ENCODE measurements at places on chromosomes 16 and 17.

DNA sequence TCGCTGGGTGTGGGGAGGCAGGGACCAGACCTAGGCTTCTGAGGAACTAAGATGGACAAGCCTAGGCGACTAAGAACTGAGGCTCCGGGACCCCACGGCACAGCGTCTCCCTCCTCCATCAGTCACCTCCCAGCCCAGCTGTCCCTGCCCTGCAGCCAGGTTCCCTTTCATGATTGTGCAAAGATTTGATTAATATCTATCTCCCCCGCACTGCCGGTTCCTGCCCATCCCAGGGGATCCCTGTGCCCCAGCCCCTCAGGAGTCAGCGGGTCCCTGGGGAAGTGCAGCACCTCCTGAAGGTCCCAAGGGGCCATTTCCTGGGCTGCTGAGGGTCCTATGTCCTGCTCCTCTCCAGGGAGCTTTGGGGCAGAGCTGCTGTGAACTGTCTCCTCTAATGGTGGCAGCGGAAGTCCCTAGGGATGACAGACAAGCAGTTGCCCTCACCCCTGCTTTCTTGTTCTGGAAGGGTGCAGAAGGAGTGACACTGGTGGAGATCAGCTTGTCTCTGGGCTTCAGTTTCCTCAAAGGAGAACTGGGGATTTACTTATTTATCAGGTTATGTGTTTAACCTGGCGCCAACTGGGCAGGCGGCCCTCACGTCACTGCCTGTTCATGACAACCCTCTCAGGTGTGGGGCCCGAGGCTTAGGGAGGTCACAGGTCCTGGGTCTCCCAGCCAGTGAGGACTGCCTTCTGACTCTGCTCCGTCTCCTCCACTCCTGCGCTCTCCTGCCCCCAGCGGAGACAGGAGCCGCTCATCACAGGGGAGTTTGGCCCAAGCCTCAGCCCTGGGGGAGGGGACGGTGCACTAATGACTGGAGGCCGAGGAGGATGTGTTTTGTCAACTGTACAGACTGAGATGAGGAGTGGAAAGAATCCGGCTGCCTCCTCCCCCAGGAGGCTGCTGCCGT is 1.9 kb upstream of the C16orf74 start:
- DNase-seq, result no peak

- peak; percentile 15 for DNase-seq
Observed at GRCh38 chr16:12539185-12539929, 264.3 kb downstream of the CPPED1 start.

DNA sequence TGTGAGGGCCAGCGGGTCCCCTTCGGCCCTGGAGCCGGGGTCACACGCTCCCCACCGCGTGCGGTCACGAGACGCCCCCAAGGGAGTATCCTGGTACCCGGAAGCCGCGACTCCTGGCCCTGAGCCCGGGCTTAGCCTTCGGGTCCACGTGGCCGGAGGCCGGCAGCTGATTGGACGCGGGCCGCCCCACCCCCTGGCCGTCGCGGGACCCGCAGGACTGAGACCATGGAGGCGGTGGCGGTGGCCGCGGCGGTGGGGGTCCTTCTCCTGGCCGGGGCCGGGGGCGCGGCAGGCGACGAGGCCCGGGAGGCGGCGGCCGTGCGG is at the start of gene NAGLU:
Gene NAGLU (plus strand): TSS at position 194 of the 324 bp plus-strand sequence. CDS start 32 bp downstream, at position 226.
- peak; percentile 71 for DNase-seq

- DNase-seq, result no peak
Observed at GRCh38 chr16:65069065-65069464, 52.8 kb downstream of the CDH11 start.

- no peak for DNase-seq
Observed at GRCh38 chr17:8466456-8466855, 30.8 kb downstream of the NDEL1 start.

DNA sequence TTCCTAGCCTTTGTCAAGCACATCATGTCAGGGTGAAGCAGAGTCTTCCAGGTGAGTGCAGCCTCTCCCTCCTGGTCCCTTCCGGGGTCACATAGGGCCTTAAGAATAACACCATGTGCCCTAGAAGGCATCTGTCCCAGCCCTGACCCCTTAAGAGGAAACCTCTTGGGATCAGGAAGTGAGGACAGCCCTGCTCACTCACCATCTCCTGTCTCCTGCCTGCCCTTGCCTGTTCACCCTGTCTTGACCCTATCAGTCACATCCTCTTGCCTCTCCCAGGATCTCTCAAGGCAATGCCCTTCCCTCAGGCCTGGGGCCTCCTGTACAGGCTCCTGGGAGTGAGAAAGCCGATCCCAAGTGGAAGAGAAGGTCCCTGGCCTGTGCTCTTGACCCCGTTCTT is 13.9 kb downstream of the MYL4 start:
- DNase-seq, result no peak

DNA sequence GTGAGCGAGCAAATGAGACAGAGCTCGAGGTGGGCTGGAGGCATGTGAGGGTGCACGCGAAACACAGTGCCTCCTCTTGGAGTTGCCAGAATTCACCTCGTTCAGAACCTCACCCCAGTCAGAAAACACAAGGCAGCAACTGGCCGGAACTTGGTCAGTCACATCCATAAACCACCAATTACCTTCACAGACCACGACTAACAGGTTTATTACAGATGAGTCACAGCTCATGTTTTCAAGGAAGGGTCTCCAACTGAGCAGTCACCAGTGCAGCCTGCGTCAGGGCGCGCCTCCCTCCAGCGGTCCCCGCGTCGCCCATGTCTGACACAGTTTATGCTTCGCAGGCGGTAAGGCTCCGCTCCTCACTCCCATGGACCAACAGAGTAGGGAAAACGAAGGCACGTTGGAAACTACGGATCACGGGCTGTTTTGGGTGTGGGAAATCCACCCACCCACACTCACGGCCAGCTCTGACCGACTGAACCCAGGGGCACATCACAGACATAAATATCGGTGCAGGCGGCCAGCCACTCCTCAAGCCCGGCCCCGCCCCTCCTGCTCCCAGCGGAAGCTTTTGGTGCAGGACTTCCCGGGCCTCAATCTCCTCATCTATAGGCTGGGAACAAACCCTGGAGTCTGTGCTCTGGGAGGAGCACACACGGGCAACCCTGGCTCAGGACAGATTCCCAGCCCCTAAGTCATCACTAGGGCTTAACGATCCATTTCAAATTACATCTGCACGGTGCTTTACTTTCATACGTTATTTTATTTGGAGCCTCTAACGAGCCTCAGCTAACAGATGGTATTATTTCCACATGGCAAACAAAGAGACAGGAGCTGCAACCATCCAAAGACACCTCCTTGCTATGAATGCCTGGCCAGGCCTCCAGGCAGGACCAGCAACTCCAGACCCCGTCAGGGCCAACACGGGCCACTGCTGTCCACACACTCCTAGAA is 126.3 kb downstream of the ZNF778 start:
- DNase-seq, result no peak

- no peak for DNase-seq
Observed at GRCh38 chr16:48335961-48336360, 49.3 kb downstream of the SIAH1 start.

DNA sequence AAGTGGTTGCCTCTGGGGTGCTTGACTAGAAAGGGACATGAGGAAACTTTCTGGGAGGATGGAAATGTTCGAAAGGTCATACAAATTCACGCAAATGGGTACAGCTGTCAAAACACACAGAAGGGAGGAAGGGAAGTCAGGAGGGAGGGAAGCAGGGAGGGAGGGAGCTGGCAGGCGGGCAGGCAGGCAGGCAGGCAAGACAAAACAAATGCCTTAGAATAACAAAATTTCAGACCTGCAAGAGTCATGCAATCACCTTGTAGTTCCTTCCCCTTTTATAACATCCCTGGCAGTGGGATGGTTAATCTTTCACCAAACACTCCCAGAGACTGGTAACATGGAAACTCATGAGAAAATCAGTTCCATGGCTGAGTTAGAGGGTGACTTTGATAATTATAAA is 189.2 kb downstream of the STX8 start:
- DNase-seq, result no peak

- DNase-seq, result no peak
Observed at GRCh38 chr16:30991052-30991451, 6.0 kb downstream of the HSD3B7 start.

DNA sequence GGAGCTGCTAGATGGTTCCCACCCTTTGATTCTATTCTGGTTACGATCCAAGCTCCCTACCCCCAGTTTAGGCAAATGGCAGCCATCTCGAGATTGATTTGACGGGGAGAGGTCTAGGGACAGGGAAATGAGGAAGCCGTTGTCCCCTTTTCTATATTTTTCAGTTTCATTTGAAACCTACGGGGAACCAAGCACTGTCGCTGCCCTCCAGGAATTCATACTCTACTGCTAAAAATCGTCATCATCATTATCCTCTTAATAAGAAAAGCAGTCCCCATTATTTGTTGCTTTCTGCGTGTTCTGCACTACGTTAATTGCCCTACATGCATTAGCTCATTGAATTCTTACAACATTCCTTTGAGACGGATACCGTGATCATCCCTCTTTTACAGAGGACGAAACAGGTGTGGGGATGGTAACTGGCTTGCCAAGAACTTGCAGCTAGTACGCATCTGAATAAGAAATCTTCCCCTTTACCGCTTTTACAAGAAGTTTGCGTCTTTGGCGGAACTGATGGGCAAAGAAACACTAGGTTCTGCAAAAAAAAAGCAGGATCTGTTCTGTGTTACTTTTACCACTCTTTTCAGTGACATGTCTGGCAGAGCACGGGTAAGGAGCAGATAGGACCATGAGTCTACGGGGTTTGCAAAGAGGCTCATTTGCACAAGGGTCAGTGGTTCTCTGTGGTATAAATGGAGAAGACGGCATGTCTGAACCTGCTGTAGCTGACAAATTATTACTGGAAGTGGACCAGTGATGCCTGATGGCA is 1.1 kb downstream of the CCP110 start:
- DNase-seq, result no peak

GRCh38 chr16:89482150-89482816 is 8.1 kb downstream of the ANKRD11 start:
- no peak for DNase-seq

GRCh38 chr17:41915566-41915965 is 3.2 kb downstream of the ACLY start:
- no peak for DNase-seq
